ENCODE measurements at places on chromosomes 1 and 21.

GRCh38 chr1:209850342-209850979 is 22.7 kb downstream of the UTP25 start:
- DNase-seq: no peak

GRCh38 chr21:14878971-14879370 is 185.8 kb downstream of the NRIP1 start:
- no peak for DNase-seq

DNA sequence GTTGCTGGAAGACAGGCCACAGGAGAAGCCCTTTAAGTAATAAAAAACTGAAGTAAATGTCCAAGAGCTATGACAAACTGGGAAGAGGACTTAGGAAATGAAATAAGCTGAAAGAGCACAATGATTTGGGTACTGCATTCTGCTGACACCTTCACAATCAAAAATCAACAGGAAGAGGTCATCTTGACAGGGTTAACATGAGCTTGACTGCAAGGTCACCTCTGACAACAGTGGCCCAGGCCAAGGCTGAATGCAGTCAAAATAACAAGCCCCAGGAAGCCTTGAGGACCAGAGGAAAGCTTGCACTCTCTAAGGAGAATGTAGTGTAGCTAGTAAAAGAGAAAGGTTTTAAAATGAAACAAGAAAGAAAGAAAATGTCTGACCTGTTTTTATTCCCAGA is 179.3 kb downstream of the SEC16B start:
- no peak for DNase-seq

DNA sequence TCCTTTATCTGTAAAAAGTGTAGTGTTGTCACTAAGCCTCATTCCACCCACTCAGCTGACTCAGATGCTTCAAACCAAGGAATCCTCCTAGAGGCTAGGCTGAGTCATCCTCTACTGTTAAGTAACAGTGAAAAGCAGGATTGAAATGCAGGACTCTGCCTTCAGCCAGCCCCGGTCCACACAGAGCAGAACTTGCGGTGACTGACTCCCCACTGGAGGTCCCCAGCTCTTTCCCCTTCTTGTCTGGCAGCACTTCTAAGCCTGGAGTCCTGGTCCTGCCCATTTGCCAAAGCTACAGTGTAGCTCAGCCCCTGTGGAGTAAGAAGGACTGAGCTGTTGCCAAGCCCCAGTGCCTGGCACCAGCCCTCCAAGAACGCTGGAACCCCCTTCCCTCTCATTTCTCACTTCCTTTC is 1.7 kb downstream of the RAB7B start:
- DNase-seq: no peak

All from neuronal stem cell (in vitro differentiated cells).